ENCODE measurements at places on chromosomes 7 and 10.

DNA sequence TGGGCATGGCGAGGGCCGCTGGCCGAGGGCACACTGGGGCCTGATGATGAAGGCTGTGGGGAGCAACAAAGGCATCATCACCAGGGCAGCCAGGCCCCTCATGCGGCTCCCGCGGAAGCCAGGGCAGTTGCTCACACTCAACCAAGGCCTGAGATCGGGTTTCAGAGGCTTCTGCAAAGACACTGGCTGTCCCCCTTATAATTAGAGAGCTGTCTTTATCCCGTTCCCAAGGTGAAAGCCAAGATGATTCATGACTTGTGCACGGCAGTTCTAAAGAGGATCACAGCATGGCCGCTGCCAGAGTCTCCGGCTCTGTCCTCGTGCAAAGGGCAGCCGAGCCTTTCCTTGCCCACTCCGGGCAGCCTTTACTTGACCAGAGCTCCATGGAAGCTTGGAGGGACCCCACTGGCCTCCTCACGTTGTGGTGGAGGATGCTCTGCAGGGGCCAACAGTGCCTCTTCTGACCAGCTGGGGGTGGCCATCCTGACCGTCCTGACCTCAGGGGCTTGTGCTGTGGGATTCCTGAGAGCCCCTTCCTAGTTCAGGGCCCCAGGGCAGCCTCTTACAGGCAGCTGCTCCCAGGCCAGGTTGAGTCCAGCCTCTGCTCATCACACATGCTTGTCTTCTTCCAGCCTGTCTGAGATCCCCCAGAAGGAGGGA lies 82.3 kb downstream of the PRKAG2 start:
- no peak for DNase-seq

- DNase-seq, result no peak
Measured at GRCh38 chr10:105354010-105354409, 712.9 kb downstream of the SORCS3 start.

DNA sequence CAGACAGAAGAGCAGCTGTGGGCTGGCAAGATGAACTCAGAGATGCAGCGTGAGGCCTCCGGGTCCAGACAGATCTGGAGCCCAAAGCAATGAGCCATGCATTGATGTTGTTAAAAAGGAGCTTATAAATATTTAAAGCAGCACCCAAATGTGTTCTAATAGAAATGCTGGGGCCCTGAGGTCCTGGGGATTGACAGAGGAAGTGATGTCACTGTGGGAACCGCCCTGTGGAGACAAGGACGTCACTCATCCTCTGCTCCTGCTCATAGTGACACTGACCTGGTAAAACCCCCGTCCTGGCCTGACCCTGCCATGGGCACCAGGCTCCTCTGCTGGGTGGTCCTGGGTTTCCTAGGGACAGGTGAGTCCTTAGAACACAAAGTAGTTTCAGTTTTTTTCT lies 197.0 kb upstream of the PRSS58 start:
- DNase-seq, result no peak

DNA sequence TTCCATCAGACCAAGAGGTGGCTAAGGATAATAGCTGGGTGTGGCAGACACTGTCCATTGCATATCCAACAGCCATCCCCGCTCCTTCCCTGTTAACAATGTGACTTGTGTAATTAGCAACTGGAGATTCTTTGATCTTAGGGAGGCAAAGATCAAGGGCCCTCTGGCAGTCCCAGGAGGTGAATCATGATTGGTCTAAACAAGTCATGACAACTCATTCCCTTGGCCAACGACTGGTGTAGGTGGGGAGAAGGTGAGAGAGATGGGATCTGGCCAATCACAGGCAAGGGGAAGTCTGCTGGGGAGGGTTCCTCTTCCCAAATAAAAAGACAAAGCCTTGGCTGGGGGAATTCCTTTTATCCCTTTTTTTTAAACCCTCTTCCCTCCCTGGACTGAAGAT lies 46.2 kb upstream of the COMTD1 start:
- DNase-seq, result no peak

GRCh38 chr7:45972629-45973312 lies 51.7 kb upstream of the IGFBP3 start:
- DNase-seq, result no peak

DNA sequence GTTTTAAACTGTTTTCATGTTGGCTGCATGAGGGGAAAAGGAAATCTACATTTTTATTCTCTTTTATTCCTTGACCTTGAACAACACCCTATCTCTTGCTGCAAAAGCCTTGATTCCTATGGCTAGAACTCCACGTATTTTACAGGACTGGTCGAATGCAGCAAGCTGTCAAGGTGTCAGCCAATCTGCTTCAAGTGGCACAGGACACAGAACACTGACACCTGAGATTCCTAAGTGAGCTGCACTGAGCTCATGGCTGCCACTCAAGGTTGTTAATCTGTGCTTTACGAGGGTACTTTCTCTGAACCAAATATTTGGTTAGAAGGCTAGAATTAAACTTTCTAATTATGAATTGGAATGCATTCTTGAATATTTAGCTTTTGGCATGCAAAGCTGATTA lies 349.7 kb upstream of the COBL start:
- DNase-seq, result no peak

DNA sequence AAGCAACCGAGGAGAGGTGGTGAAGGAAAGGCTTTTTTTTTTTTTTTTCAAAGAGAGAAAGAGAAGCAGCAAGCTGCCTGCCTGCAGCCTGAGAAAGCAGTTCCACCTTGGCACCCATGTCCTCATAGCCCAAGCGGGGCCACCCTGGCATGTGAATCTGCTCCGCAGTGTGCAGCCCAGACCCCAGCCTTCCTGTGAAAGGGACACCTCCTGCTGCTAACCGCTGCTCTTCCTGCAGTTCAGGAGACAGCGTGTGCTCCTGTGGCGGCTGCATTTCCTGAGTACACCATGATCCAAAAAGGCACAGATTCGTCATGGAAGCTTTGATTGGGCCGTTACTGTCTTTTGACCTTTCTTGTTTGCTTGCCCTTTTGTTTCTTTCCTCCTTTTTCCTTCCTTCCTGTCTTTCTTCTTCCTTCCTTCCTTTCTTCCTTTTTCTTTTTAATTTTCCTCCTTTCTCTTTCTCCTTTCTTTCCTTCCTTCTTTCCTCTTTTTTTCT lies 38.1 kb downstream of the IKZF1 start:
- DNase-seq, result no peak

- DNase-seq, result no peak
Measured at GRCh38 chr7:133020496-133020895, 61.4 kb downstream of the CHCHD3 start.

- no peak for DNase-seq
Measured at GRCh38 chr7:37108615-37109014, 340.0 kb downstream of the ELMO1 start.

GRCh38 chr7:157129200-157129599 lies 9.5 kb upstream of the UBE3C start:
- DNase-seq, result no peak

- DNase-seq, result no peak
Measured at GRCh38 chr10:30413996-30414576, 19.9 kb upstream of the MAP3K8 start.

- DNase-seq, result no peak
Measured at GRCh38 chr10:49458869-49459268, 63.0 kb upstream of the DRGX start.

DNA sequence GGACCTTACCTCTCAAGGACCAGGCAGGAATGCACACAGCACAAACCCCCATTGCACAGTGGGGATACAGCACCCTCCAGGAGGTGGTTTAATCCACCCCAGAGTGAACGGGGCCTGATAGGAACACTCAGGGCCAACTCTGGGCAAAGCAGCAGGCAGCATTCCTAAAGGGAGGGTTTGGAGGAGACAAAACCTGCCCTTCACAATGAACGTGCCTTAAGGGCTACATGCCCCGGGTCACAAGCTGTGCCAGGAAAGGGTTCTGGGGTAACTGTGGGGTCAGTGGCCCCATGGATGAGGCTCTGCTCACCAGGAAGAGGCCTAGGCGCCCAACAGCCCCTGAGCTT lies 1.1 kb downstream of the GPRIN2 start:
- no peak for DNase-seq

DNA sequence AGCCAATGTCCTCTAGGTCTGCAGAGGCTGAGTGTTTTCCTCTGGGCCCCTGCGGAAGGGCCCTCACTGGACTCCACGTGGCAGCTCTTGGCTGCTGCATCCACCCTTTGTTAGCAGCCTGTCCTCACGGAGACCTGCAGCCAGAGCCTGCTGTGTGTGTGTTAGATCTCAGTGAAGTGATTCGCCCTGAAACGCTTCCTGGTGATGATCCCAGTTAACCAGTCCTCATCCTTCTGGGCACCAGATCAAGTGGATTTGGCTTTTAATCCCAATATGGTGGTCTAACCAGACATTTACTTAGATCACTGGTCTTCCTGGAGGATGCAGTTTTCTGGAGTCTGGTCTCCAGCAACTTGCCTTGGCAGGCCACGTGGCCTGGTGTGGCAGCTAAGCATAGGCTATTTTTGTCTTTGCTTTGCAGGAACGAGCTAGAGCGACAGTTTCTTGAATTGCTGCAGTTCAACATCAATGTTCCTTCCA lies 39.5 kb upstream of the GJD4 start:
- DNase-seq, result no peak

DNA sequence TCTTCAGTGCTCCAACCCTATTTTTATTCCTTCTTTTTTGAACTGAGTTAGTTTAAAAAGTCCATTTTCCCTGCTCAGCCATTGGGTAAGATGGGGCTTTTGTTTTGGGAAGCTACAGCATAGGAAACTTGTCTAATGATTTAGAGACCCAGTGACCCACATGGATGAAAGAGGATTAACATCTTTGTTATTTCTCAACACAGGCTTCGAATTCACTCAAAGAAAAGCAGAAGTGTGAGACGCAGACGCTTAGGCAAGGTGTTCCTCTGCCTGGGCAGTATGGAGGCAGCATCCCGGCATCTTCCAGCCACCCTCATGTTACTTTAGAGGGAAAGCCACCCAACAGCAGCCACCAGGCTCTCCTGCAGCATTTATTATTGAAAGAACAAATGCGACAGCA lies 152.0 kb downstream of the HDAC9 start:
- DNase-seq, result no peak

- no peak for DNase-seq
Measured at GRCh38 chr10:104734433-104734832, 93.3 kb downstream of the SORCS3 start.

GRCh38 chr10:19920075-19920726 lies 104.0 kb downstream of the PLXDC2 start:
- no peak for DNase-seq

- DNase-seq, result no peak
Measured at GRCh38 chr7:36038063-36038721, 114.9 kb upstream of the EEPD1 start.

DNA sequence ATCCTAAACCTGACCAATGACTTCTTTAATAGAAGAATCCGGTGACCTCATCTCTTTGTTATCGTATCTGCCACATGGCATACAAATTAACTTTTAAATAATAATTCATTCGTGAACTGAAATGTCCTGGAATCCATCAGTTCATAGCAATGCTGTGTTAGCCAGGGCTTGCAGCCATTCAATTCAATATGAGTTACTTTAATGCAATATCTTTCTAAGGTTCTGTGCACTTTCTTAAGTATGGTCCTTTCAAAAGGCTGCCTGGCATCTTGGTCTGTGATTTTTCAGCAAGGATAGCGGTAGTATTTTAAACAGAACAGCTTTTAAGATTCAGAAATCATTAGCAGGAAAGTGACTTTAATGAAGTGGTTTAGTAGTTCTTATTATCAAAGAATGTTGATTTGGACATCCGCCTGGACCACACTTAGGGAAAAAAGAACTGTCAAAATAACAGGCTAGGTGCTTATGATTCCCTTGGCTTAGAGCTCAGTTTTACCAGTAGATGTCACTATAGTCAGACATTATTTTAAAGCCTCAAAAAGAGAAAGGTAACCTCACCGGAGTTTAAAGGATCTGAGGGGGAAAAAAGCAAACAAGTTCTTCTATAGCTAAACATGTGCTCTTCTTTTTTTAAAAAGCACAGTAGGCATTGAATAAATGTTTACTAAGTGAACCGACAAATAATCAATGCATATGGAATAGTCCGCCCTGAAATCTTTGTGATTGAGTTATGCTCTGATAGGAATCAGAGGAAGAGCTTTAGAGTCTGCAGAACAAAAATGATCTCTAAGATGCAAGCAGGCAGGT lies 22.7 kb downstream of the SLC35G1 start:
- DNase-seq, result no peak

DNA sequence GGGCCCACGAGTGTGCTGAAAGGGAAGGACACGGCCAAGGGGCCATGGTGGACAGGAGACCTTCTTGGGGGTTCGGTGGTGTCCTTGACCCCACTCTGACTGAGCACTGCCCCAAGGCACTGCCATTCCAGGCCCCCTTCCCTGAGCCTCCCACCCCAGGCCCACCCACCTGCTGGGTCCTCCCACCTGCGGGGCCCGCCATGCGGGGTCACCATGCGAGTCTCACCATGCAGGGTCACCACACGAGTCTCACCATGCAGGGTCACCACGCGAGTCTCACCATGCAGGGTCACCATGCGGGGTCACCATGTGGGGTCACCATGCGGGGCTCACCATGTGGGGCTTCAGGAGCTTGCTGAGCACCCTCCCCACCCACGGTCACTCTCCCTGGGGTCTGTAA lies 76.3 kb downstream of the LHPP start:
- DNase-seq, result no peak

DNA sequence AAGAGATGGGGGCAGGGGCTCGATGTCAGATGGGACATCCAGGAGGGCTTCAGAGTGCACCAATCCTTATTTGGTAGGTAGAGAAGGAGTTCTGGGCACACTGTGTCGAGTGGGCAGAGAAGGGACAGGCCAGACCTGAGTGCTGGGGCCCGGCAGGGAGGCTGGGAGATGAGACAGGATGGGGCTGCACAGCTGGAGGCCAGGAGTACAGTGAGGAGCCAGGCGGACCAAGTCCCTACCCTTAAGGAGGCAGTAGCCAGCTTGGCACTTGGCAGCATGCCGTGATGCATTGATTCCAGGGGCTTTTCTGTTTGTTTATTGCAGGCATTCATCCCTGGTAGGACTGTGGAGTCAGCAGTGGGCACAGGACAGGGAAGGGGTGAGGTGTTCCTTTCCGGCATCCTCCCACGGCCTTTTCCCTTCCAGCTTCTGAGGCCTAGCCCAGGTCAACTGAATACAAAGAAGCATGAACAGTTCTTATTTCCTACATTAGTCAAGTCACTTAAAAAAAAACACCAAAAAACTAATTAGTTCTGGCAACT lies 168.8 kb upstream of the CDCA7L start:
- DNase-seq, result no peak

DNA sequence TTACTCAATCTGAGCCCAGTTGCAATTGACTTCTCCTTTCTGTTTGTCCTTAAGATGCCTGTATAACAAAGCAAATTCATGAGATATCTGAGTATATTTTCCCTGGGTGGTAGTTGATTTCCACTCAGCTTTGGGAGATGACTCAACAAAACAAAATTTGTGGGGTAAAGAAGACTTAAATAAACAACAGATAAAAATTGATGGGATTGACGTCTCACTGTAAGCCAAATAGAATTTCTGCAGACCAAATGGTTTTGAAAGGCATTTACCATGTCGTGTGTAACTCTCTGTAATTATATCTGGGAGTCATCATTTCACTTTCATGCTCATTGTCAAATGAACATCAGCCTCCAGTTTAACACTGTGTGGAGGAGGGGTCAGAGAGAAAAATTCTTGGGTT lies 255.4 kb upstream of the MYO3A start:
- DNase-seq, result no peak

- no peak for DNase-seq
Measured at GRCh38 chr7:38932509-38933168, 23.6 kb upstream of the VPS41 start.

Data from stimulated activated CD8-positive, alpha-beta memory T cell treated with anti-CD3 and anti-CD28 coated beads, Interleukin-7, amount 100 ng/mL, for 1 hour (primary cell).